RWPE1 (cell line): ENCODE measurements at places on chromosomes 4 and X.

DNA sequence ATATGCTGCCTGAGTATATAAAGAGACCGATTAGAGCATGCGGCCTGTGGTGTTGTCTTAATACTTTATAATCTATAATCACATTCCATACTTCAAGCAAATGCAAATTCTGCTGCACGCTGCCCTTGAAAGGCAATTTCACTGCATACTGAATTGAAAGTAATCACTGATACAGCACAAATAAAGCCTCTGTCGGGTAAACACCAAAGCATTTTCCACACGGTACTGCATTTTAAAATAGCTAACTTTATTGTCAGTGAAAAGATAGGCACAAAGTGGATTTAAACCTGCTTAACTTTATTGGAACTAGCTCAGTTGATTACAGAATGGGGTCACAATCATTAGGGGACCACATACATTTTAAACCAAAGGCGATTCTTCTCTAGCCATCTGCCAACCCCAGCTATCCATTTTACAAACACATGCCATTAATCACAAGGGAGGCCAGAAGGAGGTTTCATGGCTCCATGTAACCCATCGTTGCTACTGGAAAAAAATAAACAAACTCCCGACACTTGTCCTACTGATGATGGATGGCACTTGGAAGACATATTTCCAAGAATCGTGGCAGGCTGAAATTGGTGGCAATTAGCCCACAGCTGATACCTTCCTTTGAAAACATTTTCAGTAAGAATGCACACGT is 65.9 kb downstream of the AMOT start:
- DNase-seq, result no peak

- DNase-seq, result peak; percentile 83
Observed at GRCh38 chr4:73222466-73223257, 35.9 kb downstream of the ANKRD17 start.

GRCh38 chr4:130092187-130093015 is 996.4 kb downstream of the C4orf33 start:
- no peak for DNase-seq

DNA sequence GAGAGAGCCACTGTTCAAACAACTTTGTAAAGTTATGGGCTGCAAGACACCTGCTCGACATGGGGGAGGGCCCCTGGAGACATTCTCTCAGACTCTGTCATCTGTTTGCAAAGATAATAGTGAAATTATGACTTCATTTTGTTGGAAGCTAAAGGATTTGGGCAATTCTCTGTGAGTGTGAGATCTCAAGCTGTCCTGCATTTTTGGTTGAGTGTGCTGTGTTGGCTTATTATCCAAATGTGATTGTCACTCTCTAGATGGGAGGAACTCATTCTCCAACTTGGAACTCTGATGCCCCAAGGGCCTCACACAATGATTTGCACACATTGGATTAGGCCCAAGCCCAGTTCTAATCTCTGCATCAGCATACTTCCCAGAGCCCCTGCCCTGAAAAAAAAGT is 63.7 kb downstream of the STK32B start:
- no peak for DNase-seq

DNA sequence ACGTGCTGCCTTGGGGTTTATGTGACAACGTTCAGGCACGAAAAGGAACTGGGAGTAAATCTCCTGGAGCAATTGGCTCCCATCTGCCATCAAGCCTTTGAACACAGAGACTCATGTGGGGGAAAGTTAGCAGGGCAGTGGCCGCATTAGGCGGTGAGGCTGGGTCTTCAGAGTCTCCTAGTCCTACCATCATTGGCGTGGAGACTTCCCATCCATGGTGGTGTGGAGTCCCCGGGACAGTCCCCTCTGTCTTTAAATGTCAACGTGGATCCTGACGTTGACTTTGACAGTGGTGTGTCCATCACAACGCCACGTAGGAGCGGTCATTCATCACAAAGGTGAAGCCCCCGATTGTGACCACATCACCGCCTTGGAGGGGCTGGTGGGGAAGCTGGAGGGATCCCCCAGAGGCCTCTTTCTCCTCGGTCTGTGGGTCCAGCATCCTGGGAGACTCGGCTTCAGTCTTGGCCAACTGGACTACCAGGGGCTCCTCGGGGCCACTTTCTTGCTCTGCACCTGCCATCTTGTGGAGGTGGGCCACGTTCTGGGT is 21.8 kb downstream of the CRLF2 start:
- DNase-seq, result no peak

DNA sequence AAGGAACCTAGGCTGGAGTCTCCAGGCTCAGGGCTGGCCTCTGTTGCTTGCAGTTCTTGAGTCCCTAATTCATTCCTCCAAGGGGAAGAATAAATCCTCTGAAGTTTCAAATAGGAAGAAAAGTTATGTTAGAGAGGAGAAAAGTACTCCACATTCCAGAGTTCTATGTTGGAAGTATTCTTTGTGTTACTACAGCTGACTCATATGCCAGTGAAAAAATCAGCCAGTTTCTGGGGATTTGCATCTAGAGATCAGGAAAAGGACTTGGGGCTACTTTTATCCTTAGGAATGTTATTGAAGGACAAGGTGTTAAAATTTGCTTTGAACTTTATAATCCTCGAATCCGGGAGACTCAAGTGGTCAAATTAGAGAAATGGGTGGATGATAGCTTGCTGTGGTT is 11.7 kb upstream of the NUDT9 start:
- no peak for DNase-seq
